ENCODE measurements at places on chromosomes 2 and 18.

DNA sequence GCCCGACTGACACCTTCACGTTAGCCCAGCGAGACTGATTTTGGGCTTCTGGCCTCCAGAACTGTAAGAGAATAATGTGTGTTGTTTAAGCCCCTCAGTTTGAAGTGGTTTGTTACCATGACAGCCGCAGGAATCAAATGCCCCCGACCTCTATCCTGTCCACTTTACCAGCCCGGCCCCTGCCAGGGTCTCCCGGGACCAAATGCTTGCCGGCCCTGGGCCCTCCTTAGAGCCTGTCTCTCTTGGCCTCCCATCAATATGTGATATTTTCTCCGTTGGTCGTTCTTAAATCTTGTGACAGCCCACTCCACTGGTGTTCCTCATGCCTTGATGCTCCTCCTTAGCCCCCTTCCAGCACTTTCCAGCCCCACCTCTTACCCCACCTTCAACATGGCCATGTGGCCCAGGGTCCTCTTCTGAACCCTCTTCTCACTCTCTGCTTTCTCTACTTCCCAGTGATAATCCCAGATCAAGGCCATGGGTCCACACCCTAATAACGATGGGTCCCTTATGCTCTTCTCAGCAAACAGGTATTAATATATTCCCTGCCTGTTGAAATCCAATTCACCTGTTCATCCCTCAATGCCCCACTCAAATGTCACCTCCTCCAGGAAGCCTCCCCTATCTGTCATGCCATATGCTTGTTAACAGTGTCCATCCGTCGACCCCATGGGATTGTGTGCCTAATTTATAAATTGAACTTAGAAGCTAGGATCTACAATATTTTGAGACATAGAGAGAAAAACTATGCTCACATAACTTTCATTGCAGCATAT, 192.8 kb downstream of the ZFP36L2 start:
- no peak for DNase-seq

DNA sequence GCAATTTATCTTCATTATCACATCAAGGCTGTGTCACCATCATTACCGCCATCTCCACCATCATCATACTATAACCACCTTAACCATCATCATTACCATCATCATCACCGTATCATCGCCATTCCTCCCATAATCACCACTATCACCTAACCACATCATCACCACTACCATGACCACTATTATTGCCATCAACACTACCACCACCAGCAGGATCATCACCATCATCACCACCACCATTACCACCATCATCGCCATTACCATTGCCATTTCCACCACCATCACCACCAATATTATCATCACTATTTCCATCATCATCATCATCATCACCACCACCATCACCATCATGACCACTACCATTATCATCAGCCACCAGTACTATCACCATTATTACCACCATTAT, 314.4 kb downstream of the CYP26B1 start:
- no peak for DNase-seq

- DNase-seq, result no peak
Measured at GRCh38 chr2:17657759-17658158, 95.9 kb downstream of the SMC6 start.

- DNase-seq, result no peak
Measured at GRCh38 chr2:42754021-42754775, 9.7 kb downstream of the OXER1 start.

DNA sequence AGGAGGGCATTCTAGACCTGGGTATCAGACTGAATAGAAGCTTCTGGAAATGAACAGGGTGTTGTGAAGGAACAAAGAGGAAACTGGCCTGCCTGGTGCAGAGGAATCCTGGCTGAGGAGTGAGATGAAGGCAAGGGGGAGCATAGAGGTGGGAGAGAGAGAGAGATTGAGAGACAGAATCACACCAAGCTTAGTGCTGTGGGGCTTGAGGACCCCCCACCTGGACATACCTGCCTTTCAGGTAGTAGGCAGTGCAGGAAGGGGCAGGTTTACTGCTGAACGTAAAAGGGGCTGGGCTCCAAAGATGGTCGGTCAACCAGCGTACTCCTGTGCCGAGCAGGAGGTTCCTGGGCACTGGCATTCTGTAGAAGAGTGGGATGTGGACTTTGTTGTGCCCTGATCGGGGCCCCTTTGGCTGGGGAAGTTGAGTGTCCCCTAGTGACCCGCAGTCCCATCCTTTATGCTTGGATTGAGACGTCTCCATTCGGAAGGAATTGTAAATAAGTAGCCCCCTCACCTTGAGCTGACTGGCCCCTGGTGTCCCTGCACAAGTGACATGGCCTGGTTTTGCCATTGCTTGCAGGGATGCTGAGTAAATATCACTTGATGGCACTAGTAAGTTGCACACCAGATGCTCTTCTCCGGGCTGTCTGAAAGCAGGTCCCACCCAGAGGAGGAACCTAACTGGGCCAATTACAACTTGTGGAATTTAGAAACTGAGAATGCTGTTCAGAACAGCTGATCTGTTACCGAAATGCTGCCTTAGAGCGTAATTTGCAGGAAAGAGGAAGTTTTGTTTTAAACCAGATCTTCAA, 1.4 kb downstream of the UBE2F start:
- no peak for DNase-seq

DNA sequence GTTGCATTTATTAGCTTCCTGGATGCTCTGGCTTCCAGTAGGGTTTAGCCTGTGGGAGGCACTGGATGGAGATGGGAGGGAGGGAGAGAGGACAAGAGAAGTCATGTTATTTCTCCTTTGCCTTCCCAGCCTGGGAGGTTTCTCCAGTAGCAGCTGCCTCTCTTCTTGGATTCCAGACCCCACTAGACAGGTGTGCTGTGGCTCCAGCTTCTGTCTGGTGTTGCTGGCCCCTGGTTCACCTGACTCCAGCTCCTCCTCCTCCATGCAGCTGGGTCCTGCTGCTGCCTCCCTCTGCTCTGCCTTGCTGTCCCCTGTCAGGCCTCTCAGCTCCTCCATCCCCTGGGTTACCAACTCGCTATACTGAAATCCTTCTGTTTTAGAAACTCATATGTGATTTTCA, 188.9 kb upstream of the TNP1 start:
- no peak for DNase-seq

DNA sequence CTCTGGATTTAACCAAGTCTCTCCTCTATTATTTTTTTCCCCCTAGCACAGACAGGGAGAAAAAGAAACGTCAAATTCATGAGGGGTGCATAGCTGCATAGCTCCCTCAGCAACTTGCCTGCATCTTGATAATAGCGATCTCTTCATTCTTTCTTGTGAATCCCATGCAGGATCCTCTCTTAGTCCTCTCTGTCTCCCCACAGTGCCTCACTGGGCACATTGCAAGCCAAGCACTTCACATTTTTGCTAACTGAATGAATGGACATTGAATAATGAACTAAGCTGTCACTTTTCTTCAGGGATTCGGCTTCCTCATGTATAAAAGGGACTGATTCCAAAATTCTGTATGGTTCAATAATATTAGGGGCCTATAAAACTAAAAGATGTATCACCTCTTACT, 2.9 kb upstream of the EPB41L3 start:
- DNase-seq, result no peak

GRCh38 chr2:3151153-3151918, 226.3 kb downstream of the EIPR1 start:
- DNase-seq, result no peak

DNA sequence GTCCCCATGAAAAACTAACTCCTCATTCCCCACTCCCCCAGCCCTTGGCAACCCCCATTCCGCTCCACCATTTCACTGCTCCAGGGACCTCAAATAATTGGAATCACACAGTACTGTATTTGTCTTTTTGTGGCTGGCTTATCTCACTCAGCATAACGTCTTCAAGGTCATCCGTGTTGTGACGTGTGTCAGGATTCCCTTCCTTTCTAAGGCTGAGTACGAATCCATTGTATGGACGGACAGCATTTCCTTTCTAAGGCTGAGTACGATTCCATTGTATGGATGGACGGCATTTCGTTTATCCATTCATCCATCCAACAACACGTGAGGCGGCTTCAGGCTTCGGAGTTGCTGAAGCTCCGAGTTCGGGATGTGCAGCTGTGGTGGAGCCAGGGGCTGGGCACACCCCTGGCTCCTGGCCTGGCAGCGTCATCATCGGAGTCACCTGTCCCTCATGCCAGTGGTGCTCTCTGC, 1.2 kb upstream of the ASB1 start:
- DNase-seq, result no peak

- DNase-seq, result no peak
Measured at GRCh38 chr2:19238440-19239060, 119.9 kb downstream of the OSR1 start.

GRCh38 chr18:49345931-49346696, 114.3 kb downstream of the DYM start:
- DNase-seq, result no peak

DNA sequence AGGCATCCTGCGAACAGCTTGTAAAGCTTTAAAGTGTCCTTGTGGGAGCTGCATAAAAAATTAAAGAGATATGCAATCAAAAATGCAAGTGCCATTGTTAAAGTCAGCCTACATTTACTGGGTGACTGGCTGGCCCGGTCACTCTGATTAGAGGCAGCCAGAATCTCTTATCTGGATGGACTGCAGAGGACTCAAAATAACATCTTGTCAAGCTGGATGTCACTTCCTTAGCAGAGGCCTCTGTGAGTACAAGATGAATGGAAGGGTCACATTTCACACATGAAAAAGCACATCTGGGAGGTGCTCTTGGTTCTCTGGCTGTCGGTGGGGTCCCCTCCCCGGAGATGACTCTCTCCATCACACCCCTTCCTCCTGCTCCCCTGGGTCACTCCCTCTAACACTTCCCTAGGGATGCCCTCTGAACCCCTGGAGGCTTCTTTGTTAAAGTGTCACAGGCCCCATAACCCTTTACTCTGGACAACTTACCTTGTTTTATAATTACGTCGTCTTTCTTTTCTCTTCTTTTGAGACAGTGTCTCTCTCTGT, 122.1 kb downstream of the SH3BP4 start:
- no peak for DNase-seq

DNA sequence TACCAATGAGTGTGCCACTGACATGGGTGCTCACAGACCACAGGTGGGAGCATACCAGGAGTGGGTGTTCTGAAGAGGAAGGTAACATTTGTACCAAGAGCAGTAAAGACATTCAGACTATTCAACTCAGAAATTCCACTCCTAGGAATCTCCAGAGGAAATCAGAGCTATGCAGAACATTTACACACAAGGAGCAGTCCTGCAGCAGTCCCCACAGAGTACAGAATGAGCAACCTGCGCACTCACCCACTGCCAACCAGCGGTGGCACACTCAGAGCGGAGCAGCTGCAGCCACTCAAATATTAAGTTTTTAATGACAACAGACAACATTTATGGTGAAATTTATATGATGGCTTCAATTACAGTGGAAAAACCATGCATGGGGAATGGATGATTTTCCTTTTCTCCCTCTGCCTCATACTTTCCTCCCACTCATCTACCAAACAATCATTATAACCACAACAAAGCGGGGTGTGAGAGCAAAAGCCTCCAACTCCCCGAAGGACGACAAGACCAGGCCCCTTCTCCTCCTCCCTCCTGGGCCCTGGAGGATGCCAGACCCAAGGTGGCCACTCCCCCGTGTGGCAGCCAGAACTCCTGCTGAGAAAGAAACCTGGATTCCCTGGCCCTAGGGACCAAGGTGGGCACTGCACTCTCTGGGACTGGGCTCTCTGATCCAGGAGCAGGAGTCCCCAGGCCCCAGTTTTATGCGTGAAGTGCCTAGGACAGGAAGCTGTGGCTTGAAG, 5.4 kb downstream of the HS6ST1 start:
- no peak for DNase-seq

- no peak for DNase-seq
Measured at GRCh38 chr2:47060652-47061170, 94.4 kb downstream of the STPG4 start.

- no peak for DNase-seq
Measured at GRCh38 chr2:30649828-30650227, 157.4 kb downstream of the CAPN13 start.

- DNase-seq, result no peak
Measured at GRCh38 chr2:196201229-196202009, 30.0 kb upstream of the STK17B start.

- DNase-seq, result no peak
Measured at GRCh38 chr2:64324746-64325410, 129.1 kb upstream of the LGALSL start.

GRCh38 chr2:96957244-96957643, 29.1 kb downstream of the FAM178B start:
- peak; percentile 31 for DNase-seq

DNA sequence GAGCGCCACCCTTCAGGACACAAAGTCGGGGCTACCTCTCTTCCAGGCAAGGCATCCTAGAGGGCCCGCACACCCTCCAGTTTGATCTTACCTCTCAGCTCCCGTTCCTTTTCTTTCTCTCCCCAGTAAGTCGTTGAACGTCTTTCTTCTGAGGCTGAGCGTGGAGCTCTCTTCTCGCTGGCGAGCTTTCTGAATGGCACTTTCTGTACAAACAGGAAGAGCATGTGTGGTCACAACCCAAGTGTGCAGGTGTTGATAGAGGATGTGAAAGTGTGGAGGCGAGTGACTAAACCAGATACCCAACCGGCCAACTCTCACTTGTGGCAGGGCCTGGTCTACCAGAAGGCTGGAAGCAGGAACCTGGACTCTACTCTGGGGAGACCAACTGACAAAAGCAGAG, at the start of gene AFF3:
TSS of gene AFF3 (minus strand) at position 198 of the 400 bp plus-strand sequence. CDS start 38,136 bp downstream, outside the sequence.
- no peak for DNase-seq

DNA sequence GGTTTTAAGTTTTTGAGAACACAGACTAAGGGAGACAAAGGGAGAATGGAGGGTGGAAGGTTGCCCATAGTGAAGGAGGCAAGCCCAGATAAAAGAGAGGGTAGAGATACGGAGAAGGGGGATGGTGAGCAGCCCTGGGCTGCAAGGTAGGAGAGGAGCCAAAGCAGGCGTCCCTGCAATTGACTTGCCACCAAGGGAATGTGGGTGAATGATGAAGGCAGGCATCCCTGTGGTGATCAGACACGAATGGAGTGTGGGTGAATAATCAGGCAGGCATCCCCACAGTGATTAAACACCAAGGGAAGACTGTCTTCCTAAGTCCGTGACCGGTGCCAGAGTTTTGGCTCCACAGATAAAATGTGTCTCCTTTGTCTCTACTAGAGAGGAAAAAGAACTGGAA, 16.5 kb upstream of the ALPK2 start:
- no peak for DNase-seq

DNA sequence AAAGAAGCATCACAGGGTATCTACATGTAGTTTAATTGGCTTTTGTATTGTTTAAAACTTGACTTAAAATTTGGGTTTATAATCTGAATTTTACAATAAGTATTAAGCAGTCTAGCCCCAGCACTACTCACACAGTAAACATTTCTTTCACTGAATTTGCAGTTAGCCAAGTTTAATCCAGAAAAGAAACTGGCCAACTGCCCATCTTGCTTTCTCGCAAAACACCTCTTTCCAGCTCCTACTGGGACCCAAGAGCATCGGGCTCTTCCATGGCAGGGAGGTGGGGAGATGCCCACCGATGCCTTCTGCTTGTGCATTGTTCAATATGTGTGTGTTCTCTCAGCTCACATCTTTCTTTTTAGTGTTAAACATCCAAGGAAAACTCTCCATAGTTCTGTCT, 212.8 kb upstream of the BOD1L2 start:
- no peak for DNase-seq

GRCh38 chr2:207676827-207677354, 34.5 kb upstream of the CCNYL1 start:
- no peak for DNase-seq

- no peak for DNase-seq
Measured at GRCh38 chr2:222360146-222360545, 61.3 kb upstream of the PAX3 start.
